C1 segment of cervical spinal cord (tissue), 14 donors: ENCODE measurements at places on chromosomes 11 and 22.

GRCh38 chr22:49847751-49848689 is 5.6 kb upstream of the ZBED4 start:
- no peak for DNase-seq

DNA sequence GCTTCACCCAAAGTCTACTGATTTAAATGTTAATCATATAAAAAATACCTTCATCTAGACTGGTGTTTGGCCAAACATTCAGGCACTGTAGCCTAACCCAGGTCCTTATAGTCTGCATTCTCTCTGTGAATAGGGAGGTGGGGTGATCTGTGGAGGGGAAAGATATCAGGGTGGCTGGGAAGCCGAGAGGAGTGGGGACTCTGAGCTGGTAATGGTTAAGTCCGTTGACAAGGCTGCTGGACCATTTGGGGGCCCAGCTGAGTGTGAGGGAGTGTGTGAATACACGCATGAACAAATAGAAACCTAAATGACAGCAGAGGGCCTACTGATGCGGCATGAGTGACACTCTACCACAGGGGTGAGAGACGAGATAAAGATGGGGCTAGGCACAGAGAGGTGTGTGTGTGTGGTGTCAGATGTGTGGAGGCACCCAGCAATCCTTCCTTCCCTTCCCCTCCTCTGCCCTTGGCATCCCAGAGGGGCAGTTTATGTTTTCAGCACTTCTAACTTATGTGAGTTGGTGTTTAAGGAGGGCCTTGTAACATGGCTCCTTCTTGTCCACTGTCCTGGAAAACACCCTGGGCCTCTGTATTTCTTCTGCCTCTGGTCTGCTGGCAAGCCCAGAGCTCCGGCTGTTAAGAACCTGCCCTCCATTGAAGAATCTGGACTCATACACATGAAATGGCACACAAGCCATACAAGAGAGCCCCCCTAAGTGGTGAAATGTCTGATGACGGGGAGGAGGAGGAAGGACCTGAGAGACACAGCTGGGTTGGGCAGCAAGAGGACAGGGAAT is 249.1 kb upstream of the TBCEL start:
- DNase-seq: no peak

GRCh38 chr11:121437018-121437685 is 15.0 kb upstream of the SORL1 start:
- DNase-seq: no peak

DNA sequence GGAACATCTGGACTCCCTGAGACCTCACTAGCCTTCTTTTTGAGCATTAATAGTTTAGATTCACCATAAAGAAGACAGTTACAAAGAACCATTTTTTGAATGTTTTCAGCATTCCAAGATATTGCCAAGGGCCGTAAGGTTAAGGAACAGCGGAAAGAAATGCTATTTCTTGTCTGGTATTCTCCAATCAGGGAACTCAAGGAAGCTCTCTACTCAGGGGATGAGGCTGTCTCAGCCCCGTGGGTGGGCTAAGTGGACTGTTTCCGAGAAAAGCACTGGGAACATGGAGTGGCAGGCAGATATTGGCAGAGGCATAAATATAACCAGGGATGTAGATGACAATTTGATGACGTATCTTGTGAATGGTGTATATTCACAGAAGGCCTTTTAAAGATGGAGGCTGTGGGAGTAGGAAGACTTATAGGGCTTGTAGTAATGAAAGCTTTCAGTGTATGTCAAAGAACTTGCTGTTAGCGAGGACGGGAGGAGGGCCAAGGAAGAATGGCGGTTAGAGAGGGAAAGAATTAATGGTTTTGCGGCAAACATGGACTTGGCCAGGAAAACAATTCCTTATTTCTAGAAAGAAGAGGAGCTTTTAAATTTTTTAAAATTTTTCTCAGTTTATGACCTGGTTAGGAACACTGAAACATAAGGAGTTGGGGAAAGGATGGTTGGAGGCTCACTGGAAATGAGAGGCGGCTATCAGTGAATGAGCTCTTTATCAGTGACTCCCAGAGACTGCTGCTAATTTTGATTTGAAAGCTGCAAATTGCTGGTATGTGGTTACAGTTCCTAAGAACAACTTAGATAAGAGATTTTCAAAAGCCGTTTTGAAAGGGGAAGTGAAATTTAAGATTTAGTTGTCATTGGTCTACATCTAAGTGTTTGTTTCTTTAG is 64.6 kb downstream of the ST3GAL4 start:
- no peak for DNase-seq

GRCh38 chr11:123543797-123544196 is 110.6 kb downstream of the SCN3B start:
- no peak for DNase-seq
